ENCODE measurements at places on chromosomes 12 and 14.

- DNase-seq = no peak
These were observed 31.8 kb upstream of the RPH3A start for GRCh38 chr12:112759786-112760185.

DNA sequence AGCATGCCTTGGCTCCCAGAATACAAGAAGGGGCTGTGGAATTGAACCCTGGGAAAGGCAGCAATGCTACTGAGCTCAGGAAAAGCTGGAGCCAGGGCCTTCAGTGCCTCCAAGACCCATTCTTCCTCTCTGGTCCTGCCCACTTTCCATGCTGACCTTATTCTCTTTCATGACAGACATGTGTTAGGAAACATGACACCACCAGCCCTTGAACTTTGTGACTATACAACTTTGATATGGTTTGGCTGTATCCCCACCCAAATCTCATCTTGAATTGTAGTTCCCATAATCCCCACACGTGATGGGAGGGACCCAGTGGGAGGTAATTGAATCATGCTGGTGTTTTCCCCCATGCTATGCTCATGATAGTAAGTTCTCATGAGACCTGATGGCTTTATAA, 408.2 kb downstream of the DPF3 start:
- no peak for DNase-seq

GRCh38 chr12:9342614-9343353, 134.6 kb upstream of the PZP start:
- DNase-seq = no peak

DNA sequence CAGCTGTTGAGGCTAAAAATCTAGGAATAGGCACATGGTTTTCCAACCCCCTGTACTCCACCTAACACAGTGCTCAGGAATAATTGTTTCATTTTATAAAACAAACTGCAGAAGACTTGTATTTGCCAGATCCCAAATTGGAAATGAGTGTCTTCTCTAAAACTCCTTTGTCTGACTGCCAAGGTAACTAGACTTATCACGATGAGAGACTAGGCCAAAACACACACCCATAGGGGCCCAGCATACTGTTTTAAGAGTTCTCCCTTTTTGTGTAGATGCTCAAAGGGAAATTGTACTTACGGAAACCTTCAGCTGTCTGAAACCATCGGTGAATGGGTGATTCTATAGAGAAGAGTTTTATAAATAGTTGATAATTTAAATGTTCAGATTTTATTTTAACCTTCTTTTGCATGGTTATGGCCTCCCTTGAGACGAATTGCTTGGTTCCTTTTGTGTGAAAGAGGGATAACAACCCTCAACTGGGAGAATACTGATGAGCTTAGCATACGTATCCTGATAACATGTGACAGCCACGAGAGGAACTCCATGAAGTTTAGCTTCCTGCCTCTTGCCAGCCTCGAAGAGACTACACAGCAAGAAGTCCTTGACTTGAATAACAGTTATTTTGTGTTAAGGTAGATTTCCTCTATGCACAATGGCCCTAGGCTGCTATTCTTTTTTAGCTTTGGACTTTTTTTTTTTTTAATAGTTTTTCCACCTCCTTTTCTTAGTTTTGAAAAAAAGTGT, 103.3 kb downstream of the PELI2 start:
- DNase-seq = no peak

GRCh38 chr12:66669541-66669940, 9.3 kb downstream of the GRIP1 start:
- no peak for DNase-seq

DNA sequence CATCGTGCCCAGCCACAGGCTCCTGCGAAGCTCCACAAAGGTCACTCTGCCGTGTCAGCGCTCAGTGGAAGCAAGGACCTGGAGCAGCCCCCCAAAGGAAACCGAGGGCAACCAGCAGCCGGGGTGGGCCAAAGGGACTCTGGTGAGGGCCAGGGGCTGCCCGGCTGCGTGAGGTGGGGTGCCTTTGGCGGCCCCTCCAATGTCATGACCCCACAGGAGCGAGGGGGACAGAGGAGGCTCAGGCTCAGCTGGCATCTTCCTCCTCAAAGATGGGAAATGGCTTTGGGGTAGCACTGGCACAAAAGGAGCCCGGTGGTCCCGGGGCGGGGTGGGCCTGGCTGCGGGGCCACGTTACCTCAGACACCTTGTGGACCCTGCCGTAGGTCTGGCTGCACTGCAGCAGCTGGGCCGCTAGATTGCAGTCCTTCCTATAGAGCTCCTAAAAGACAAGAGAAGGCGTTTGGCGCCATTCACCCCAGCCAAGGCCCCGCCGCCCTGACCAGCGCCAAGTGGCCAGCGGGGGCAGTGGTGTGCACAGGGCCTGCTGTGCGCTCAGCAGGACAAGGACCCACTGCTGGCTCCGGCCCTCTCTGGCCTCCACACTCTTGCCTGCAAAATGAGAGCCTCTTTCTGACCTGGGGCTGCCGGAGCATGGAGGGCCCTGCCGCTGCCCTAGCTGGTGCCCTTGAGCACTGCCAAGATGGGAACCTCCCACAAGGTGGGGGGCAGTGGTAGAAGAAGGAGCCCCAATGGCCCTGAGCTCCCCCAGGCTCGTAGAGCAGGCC, 46.9 kb downstream of the BEGAIN start:
- DNase-seq = no peak

GRCh38 chr14:36671149-36671548, 9.5 kb downstream of the PAX9 start:
- DNase-seq = no peak

GRCh38 chr14:94439453-94440057, 13.0 kb downstream of the SERPINA11 start:
- DNase-seq = no peak

DNA sequence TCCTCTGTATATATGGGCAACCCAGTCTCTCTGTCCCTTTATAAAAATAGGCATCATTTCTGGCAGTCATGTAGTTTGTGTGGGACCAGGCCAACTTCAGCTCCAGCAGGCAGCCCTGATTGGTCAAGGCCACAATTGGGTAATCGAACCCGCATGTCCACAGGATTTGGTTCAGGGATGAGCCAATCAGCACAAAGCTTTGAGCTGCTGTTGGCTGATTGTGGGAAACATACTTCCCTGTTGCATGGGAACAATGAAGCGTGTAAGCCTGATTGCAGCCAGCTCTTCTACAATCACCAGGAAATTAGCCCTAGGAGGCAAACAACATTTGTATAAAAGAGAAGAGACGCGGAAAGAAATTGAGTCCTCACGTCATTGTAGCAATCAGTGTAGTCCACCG, 328.6 kb downstream of the PCNX1 start:
- peak; percentile 49 for DNase-seq

DNA sequence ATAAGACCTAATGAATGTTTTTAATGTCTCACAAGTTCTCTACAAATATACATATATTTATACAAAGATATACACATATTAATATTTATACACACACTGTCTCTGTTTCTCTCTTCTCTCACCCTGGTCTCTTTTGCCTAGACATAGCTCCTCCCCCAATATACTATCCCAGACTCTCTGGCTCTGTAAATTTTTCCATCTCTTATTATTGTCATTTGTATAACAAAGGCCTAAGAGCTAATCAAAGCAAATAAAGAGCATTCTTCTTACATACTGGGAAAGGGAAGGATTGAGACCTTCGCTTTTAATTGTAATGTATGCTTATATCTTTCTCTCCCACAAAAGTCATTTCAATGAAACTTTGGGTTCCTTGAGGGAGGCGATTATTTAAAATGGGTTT, 318.1 kb downstream of the ADAMTS20 start:
- DNase-seq = no peak

GRCh38 chr12:89597770-89598169, 71.9 kb upstream of the POC1B start:
- no peak for DNase-seq

DNA sequence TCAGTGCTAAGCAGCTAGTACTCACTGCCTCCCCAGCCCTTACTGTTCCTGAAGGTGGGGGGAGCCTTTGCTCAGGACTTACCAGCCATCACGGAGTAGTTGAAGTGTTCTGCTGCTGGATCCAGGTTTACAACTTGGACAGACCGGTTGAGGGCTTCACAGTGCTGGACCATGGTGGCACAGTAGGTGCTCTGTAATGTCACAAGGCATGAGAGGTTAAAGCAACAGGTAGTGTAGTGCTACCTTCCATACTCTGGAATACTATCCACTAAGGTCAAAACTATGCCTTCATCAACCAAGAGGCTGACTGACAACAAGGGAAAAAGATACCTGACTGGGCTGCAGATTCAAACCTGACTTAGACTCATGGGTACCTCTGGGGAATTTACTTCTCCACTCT, 3.0 kb downstream of the GPN3 start:
- DNase-seq = no peak

DNA sequence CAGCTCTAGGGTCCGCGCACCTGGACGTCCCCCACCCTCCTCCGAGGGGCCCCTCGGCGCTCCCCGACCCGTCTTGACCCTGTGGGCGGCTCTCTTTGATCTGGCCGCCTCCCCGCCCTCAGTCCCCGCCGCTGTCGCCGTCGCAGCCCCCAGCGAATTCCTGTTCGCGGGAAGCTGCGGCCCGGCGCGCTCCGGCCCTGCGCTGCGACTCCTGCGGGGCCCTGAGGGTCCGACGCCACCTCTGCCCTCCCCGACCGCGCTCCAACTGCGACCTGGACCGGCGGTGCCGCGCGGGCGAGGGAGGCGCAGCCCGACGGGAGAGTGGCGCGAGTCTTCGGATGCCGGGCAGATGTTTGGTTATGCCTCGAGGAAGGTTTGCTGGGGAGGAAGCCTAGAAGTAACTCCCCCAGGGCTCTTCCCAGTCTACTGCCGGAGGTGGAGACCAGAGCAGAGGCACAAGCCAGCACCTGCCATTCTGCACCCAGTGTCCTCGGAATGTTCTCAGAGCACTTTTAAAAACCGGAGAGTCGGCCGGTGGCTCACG, 440 bp upstream of the ISM2 start:
- DNase-seq = no peak

DNA sequence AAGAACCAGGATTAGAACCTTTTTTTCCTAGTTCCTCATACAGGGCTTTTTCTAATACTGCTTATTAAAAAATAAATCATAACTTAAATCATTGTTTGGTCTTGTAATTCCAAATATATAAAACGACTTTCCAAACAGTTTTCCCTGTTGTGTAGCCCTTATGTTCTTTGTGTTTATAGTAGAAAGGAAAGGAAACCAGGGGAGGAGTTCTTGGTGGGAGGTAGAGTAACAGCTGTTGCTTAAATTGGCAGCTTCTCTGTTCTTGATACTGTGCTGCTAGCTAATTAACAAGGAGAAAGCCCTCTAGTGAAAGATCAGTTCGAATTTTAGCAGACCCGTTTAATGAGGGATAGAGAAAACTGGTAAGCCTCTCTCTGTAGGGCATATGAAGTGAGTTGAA, 15.0 kb downstream of the SRP54 start:
- DNase-seq = no peak

DNA sequence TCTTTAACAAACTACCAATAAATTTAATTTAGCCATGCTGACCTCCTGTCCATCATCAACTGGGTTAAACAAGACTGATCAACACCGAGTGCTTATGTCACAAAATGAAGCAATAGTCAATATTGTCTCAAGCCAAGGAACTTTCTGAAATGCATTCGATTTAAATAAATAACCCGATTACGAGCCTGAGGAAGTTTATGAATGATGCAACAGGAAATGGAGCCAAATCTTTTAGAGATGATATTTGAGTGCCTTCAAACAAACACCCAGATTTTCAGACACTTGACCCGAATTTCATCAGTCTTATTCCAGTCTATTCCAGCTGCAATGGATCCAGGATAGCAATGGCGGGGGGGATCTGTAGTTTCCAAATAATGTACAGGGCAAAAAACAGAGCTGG, 27.9 kb downstream of the FAR2 start:
- DNase-seq = no peak

DNA sequence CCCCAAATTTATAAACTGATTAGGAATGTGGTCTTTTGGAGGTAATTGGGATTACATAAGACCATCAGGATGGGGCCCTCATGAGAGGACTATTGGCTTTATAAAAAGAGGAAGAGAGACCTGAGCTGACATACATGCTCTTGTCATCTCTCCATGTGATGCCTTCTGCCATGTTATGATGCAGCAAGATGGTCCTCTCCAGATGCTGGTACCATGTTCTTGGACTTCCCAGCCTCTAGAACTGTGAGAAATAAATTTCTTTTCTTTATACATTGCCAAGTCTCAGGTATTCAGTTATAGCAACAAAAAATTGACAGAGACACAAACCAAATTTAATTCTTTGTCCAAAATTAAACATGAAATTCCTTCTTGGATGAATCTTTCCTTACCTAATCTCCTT, 92.9 kb downstream of the EFCAB11 start:
- DNase-seq = no peak

DNA sequence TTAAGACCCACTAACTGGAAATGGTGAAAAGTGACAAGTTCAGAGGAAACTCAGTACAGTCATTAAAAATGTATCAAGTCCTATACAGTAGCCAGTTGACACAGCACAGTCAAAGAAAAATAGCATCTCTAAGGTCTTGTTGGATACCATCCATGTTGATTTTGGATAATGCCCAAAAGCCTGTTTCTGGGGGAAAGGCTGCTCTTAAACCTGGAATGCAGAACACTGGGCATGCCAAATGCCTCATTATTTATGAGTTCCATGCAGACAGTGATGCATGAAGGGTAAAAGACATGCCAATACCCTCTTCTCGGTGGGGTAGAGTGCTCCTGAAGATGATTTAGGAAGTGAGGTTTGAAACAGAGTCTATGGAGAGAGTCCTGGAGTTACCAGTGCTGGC, 29.6 kb downstream of the KCNK13 start:
- DNase-seq = no peak

DNA sequence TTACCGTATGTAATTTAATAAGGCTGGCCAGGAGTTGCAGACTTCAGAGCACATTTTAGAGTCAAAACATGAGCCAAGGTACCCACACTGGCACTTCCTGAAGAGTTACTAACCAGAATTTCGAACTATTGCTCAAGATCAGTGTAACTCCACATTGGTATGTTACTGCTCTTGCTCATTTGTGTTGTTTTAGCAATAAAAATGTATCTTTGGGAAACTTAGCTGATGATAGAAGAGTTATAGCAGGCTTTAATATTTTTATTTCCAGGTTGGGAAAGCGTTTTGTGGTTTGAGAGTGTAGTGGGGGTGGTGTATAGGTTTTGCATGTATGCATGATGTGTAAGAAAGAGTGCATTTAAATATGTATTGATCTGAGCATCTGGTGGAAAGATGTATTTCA, 96.6 kb downstream of the SCN8A start:
- no peak for DNase-seq

DNA sequence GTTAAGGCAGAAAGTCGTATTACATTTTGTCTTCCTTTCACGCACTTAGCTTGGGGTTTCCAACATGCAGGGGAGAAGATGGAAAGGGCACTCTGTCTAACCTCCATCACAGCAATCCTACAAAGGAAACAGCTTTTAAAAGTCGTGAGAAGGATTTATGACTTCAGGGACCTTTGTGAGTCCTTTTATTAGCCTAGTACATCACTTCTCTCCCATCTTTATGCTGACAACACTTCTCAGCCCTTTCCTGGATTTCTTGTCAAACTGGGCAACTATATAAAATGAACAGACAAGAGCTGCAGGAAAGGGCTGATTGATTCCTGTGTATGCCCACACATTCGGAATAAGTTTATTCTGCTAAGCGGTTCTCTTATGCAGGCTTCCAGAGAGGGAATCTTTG, 159.0 kb downstream of the DERA start:
- DNase-seq = no peak

- DNase-seq = no peak
These were observed 289.0 kb downstream of the KSR2 start for GRCh38 chr12:117679776-117680175.

- DNase-seq = no peak
These were observed 99.5 kb downstream of the EGLN3 start for GRCh38 chr14:33851366-33851765.

- no peak for DNase-seq
These were observed 60.8 kb upstream of the HSPB8 start for GRCh38 chr12:119117936-119118335.

Data from NCI-H2107 (cell line).